ENCODE measurements at places on chromosomes 4 and X. TPM values are rescaled to one million over a fixed set of nuclear protein-coding genes. Genes with fewer than 3 reads are reported as not detected.

CT45A1 gene
- total RNA-seq, result not detected

GRCh38 chr4:175947117-175947722 is 118.4 kb upstream of the WDR17 start:
- DNase-seq, result peak; percentile 52

GRCh38 chr4:91887926-91888325 is 415.8 kb upstream of the GRID2 start:
- no peak for DNase-seq

- no peak for DNase-seq
These were observed 32.1 kb upstream of the MAGEA8 start for GRCh38 chrX:149848855-149849254.

SLC25A5 gene
- total RNA-seq, result 127 TPM

CD99L2 gene
- total RNA-seq, result 26.1 TPM

PARM1 gene
- not detected for total RNA-seq

DNA sequence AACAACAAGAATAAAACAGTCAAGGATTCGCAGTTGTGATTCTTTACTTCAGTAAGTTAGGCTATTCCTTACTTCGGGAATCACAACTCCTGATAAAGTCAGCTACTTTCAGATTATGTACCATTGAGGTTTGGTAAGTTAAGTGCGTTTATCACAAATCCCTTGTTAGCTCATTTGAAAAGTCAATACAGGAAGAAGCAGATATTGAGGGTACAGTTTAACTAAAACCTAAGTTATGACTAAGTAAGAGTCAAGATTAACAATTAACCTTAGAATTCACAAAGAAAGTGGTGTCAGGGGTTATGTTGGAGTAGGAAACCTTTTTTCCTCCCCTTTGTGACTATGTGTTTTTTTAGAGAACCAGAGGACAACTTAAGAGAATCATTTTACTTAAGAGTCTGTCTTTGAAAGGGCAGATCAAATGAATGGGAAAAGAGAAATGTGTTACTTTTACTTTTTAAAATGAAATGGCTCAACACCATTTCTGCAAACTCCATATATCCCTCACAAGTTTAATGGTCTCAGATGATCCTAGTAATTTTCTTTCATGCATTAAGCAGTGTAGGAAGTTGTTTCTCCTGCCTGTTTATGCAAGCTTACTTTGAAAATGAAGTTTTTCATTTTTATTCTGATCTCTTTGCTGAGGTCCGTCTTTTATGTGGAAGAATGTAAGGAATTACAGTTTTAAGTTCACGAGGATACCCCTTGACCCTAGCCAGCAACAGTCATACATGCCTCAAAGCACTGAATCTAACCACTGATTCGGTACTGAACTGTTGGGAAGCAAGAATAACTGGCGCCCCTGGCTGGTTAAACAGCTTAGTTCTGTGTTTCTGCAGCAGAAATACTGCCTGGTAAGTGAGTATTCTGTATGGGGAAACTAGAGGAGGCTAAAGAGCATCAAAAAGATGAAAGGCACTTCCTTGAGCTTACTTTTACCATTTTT is 211.7 kb downstream of the SLC4A4 start:
- DNase-seq, result no peak

GRCh38 chr4:73723023-73723422 is 17.3 kb upstream of the CXCL8 start:
- DNase-seq, result no peak

ERCC6L gene
- total RNA-seq, result 7.6 TPM

CTAG1B gene
- total RNA-seq, result not detected

DNA sequence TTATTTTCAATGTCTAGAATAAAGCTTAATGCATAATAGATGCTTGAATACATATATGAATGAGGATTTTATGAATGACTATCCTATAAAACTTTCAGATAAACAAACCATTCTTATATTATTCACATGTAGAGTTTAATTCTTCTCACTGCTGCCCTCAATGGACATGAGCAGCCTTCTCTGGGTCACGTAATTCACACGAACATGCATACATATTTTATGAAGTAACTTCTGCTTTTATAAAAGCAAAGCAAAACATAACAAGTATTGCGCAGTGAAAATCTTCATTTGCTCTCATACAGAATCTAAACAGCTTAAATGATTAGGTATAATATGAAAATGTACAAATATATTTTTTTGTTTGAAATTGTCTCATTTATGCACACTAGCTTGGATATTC is 116.7 kb downstream of the TMA16 start:
- no peak for DNase-seq

HS6ST2 gene
- 103 TPM for total RNA-seq

- no peak for DNase-seq
These were observed 87.6 kb downstream of the GBA3 start for GRCh38 chr4:22780317-22780716.

GRCh38 chrX:14359316-14359715 is 170.0 kb upstream of the GLRA2 start:
- no peak for DNase-seq

- DNase-seq, result no peak
These were observed 9.0 kb upstream of the SLC25A6 start for GRCh38 chrX:1400742-1401471.

SLITRK4 gene
- not detected for total RNA-seq

GRCh38 chr4:8391972-8392371 is 48.6 kb downstream of the ACOX3 start:
- no peak for DNase-seq

HAND2 gene
- total RNA-seq, result 0.41 TPM
